ENCODE measurements at places on chromosomes 2 and 18.

DNA sequence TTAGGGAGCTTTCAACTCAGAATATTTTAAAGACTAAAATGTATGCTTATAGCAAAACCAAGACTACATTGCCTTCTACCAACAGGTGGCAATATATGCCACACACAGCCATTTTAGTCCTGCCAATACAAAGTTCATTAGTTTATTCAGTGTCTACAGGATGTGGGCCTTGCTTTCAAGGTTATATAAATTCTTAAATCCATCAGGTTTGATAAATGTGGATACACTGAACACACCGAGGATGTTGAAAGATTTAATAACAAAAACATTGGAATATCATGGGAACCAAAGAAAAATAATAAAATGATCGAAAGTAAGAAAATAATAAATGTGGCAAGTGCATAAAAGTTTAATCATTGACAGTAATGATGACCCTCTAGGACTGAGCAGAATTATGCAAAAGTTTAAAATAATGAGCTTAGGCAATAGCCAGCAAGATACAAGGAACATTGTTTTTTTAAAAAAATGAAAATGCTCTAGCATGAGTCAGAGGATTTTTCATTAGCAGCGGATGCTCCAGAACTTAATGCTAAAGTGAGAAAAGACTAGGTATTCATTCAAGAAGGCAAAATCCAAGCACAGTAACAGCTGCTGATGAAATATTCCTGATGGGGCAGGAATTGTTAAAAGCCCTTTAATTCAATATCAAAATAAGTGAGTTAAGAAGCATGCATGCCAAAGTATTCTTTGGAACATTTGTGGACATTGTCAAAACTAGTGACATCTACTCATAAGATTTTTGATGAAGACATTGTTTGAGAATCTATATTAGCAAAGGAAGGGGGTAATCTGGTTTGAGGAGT is 14.2 kb downstream of the SCN9A start:
- DNase-seq, result no peak

GRCh38 chr2:27251766-27252165 is 11.1 kb downstream of the SLC30A3 start:
- no peak for DNase-seq

DNA sequence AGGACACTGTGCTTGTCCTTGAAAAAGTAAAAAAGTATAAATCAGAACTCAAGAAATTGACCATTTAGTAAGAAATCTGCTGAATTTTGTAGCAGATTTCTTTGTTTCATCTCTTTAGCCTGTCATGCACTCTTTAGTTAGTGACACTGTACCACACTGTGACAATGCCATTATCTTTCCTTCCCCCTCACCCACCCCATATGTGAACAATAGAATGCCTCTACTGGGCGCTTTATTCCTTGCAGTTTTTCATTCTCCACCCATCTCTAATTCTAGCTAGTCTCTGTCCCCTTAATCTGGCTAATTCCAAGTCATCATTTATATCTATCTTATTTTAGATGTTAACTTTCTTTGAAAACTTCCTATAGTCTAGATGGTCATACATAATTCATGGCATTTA is 241.0 kb downstream of the LRP1B start:
- DNase-seq, result no peak

DNA sequence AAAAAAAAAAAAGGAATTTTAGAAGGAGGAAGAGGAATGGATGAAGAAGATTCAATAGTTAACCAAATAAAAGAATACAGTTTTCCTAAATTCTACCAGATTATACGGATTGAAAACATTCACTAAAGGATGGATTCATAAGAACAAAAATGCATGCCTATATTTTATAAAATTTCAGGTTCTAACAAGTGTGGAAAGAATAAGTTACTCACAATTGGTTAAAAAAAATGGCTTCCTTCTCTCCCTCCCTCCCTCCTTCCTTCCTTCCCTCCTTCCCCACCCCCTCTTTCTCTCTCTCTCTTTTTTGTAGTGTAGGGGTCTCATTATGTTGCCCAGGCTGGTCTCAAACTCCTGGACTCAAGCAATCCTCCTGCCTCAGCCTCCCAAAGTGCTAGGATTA is 1.6 kb upstream of the TP53I3 start:
- no peak for DNase-seq

- no peak for DNase-seq
These were observed 17.6 kb downstream of the CDC42EP3 start for GRCh38 chr2:37653805-37654378.

GRCh38 chr2:31578316-31578715 is 2.4 kb downstream of the SRD5A2 start:
- no peak for DNase-seq

- DNase-seq, result no peak
These were observed 4.0 kb upstream of the BCL11A start for GRCh38 chr2:60557486-60557864.

GRCh38 chr18:12768625-12769024 is 65.8 kb downstream of the PSMG2 start:
- DNase-seq, result no peak

GRCh38 chr18:73509460-73509859 is 638.2 kb downstream of the FBXO15 start:
- DNase-seq, result no peak

Measured in Panc1 (cell line).